ENCODE measurements at places on chromosomes 6 and 20.

GRCh38 chr6:26468829-26469228 is 11.1 kb downstream of the BTN2A1 start:
- no peak for DNase-seq

DNA sequence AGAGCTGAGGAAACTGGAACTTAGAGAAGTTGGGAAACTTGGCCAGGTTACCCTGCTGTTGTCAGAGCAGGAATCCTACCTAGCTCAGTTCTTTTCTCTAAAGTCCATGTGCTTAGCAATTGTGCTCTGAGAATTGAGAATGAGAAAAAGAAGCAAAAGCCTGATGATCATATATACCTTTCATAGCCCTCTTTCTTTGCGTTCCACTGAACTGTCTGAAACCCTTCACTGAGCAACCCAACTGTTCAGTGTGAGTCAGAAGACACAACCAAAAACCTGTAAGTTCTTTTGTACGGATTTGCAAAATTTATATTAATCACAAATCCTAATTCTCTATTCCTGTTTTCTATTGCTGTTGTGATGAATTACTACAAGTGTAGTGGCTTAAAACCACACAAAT is 80.6 kb downstream of the PHF3 start:
- no peak for DNase-seq

GRCh38 chr6:13216236-13217014 is 111.9 kb downstream of the TBC1D7 start:
- no peak for DNase-seq

GRCh38 chr20:37378420-37378784 is 32.5 kb downstream of the SRC start:
- no peak for DNase-seq

DNA sequence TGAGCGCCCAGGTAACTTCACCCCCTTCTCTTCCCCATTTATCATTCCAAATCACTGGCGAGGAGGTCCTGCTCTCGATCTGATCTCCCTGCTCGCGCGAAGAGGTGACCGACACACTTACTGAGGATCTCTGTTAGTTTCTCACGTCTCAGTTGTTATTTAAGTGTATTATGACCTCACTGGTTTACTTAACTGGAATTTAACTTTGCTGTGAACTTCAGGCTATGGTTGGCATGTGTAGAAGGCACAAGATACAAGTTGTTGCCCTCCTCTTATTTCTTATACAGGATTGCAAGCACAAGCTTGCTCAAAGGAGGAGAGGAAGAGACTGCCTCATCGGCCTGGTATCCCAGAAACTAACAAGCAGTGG is 1.2 kb downstream of the RNF217 start:
- DNase-seq = no peak

GRCh38 chr6:122610690-122611455 is 668 bp downstream of the PKIB start:
- peak; percentile 17 for DNase-seq

GRCh38 chr6:44435500-44435899 is 48.0 kb downstream of the CDC5L start:
- DNase-seq = no peak
